ENCODE measurements at places on chromosomes 5 and 9.

DNA sequence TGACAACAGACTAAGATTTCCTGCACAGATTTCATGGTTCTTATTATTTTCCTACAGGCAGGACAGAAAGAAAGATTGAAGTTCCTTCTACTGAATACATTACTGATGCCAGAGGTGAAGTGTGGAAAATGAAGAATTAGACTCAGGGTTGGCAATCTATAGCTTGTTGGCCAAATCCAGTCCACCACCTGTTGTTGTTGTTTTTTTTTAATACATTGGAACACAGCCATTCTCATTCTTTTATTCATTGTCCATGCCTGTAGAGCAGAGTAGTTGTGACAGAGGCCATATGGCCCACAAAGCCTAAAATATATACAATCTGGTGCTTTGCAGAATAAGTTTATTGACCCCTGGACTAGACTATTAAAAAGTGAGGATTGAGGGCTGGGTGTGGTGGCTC is 5.8 kb upstream of the PLPPR1 start:
- no peak for DNase-seq

- DNase-seq, result no peak
Observed at GRCh38 chr5:129541648-129542251, 81.7 kb downstream of the ADAMTS19 start.

- DNase-seq, result no peak
Observed at GRCh38 chr5:77486344-77486962, 5.7 kb downstream of the WDR41 start.

DNA sequence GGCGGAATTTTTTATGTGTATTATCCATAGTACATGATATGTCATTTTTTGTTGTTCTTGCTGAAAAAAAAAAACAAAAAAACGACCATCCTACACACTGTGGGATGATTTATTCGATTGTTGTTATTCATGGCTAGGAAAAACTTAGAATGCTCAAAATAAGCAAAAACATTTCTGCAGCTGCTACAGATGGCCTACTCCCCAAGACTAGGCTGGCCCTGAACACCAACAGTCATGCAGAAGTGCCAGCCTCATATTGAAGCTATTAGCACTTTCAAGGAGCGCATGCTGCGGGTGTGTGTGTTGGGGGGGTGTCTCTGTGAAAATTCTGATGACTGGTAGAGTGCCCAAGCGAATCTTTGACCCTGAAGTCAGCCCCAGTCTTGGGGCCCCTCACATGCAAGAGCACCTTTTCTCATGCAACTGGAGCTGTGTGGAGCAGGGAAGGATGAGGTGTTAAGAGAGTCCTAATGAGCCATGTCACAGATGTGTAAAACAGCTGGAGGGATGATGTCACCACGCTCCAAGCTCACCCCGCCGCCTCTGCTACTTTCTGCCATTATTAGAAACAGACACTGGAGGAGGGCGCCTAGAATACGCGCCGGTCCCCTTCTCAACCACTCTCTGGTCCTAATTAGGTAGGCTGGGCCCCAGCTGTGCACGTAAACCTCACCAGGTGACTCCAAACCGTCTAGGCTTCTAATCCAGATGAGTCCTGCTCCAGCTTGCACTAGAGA is 61.0 kb upstream of the SMIM23 start:
- DNase-seq, result no peak
